Ammon's horn (tissue), 1 donor: ENCODE measurements at places on chromosomes 7 and 10.
A peak's percentile ranks its signal among the peaks of the same experiment; 100 is the strongest.

GRCh38 chr10:74882427-74882826 lies 56.0 kb downstream of the KAT6B start:
- no peak for DNase-seq

DNA sequence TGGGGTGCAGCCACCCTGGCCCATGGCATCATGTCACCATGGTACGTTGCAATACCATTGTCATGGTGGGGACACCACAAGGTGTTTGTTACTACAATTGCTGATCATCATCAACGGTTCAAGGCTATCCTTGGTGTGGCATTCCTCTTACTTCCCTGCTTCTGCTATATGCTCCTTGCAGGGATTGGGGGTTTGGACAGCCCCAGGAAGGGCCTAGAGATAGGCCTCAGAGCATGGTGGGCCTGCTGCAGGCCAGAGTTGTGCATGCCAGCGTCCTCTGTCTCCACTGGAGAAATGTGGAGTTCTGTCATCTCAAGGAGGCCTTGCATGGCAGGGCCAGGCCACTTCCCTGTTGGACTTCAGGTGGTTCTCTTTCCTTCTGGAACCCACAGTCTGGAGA lies 234.6 kb upstream of the MKI67 start:
- DNase-seq, result no peak

- no peak for DNase-seq
Measured at GRCh38 chr10:18008986-18009385, 57.3 kb downstream of the SLC39A12 start.

DNA sequence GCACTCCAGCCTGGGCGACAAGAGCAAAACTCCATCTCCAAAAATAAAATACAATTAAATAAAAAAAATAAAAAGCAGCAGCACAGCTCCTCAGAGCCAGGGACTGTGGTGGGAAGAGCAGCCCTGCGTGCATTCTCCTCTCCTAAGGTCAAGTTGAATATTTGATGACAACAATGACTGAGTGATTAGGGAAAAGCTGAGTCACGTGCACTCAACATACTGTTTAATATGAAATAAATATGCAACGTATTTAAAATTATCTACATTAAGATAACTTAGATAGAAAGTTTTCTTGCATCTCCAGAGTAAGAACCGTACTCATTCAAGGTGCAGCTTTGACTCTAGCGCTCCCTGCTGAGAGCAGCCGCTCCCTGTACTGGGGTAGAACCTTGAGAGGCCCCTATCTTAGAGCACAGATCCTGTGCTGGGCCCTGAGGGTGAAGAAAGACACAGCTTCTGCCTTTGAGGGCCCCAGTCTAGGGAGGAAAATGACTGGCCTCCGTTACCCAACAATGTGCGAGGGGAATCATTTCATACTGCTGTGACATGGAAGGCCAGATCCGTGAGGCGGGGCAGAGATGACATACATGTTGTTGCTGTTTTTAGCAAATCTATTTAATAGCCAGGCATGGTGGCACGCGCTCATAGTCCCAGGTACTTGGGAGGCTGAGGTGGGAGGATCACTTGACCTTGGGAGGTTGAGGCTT lies 81.1 kb downstream of the SVIL start:
- no peak for DNase-seq

DNA sequence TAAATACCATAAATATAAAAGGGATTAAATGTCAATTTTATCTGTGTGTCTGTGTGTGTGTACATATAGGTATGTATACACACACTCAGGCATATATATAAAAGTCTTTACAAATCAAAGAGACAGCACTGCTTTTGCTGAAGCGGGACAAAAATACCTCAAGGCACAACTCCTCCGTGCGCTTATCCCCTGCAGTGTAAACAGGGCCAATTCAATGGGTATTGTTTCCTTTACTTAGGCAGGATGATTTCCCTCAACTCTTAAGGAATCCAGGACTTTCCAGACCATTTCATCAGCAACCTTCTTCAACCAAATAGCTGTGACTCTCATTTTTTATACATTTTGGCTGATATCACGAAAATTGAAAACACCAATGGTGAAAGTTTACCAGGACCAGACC lies 227.7 kb downstream of the CRPPA start:
- DNase-seq, result no peak

GRCh38 chr7:101746314-101746713 lies 71.1 kb upstream of the CUX1 start:
- DNase-seq, result no peak

- no peak for DNase-seq
Measured at GRCh38 chr10:5523796-5524574, 776 bp upstream of the CALML3 start.

- DNase-seq, result no peak
Measured at GRCh38 chr10:992871-993270, 4.6 kb downstream of the GTPBP4 start.

DNA sequence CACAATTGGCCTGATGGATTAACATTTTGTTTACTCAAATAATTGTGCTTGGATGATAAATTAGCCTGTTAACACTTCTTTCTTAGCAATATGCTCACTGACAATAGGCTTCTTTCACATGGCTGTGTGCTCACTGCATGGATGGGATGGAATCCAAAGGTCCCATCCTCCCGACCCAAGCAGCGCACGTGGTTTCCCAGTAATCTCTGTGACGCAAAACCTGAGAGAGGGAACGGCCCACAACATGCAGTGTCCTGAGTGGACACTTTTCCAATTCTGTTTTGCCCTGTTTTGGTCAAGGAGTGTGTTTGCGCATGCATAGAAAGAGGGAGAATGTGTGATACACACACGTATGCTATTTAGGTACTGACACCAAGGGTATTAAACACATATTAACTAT lies 42.1 kb upstream of the RASGEF1A start:
- DNase-seq, result peak; percentile 75

GRCh38 chr10:5183923-5184322 lies 1.0 kb downstream of the AKR1C8 start:
- DNase-seq, result no peak

DNA sequence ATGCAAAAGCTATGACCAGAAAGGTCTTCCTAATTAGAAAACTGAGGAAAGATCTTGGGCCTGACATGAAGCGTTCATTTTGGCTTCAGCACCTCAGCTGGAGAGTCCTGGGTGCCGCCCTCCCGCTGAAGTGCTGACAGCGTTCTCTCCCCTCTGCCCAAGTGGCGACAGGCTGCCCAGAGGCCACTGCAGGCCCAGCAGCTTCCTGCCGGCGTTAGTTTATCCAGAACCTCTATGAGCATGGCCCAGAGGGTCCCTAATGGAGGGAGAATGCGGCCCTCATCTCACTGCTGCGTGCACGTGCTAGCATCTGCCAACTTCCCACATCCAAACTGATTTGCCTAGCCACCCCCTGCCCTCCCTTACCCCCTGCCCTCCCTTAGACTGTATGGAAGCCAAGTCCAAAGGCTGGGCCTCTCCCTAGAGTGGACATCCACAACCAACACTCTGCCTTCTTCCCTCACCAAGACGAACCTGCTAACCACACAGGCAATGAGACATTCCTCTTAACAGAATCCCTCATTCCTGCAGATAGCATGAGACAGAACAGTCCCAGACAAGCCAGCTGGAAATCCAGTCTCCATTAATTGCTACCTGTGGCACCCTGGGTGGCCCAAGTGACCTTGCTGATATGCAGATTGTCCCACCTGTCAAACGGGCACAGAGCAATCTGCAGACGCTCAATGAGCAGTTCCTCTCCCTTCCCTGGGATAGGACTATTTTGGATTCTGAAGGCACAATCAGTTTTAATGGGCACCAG lies 108.4 kb downstream of the C10orf90 start:
- no peak for DNase-seq

- DNase-seq, result no peak
Measured at GRCh38 chr10:118948786-118949185, 80.7 kb upstream of the NANOS1 start.

GRCh38 chr7:51666751-51667150 lies 350.1 kb upstream of the COBL start:
- DNase-seq, result peak; percentile 33

- no peak for DNase-seq
Measured at GRCh38 chr7:100085515-100085914, 3.3 kb upstream of the COPS6 start.

- no peak for DNase-seq
Measured at GRCh38 chr7:1284743-1285458, 52.2 kb downstream of the UNCX start.
